ENCODE measurements at places on chromosomes 11 and 22. TPM values are rescaled to one million over a fixed set of nuclear protein-coding genes. Genes with fewer than 3 reads are reported as not detected.
A peak's percentile ranks its signal among the peaks of the same experiment; 100 is the strongest.

UPK3A gene
- total RNA-seq: not detected

DNA sequence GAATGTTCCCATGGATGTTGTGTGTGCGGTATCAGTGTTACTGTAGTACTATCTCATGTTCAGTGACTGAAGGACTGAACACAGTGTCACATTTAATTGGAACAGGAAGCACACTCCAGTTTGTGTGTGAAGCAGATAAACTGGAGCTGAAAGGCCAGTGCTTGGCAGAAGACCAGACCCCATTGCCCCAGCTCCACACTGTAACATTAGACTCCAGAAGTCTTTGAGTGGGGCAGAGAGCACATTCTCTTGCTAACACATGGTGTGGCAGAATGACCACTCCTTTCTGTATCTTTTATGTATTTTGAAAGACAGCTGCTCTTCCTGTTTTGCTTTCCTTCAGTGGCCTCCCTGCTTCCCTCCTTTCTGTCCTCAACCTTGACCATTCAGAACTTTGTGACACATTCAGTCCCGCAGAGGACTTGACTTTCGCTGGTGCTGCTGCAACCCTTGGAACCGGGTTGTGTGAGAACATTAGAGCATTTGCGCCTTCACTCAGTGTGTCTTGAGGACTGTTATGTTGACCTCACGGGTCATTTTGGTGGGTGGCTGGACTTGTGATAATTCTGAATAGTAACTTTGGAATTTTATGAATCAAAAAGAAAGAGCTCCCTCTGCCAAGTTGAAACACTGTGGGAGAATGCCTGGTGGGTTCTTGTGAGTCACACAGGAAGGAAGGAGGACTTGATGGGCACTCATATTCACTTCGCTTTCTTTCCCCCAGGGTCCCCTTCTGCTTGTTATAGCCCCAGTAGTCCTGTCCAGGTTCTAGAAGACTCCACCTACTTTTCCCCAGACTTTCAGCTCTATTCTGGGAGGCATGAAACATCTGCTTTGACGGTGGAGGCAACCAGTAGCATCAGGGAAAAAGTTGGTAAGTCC is 26.4 kb downstream of the AMOTL1 start:
- H3K36me3 ChIP-seq: peaks cover 4% of the 10 kb centered on the region
- H3K4me3 ChIP-seq: peak overlapping the region; percentile 84
- DNase-seq: peak; percentile 96
- no peaks in the 10 kb centered on the region for H3K27me3 ChIP-seq
- peaks cover 71% of the 10 kb centered on the region for H3K4me1 ChIP-seq

DNA sequence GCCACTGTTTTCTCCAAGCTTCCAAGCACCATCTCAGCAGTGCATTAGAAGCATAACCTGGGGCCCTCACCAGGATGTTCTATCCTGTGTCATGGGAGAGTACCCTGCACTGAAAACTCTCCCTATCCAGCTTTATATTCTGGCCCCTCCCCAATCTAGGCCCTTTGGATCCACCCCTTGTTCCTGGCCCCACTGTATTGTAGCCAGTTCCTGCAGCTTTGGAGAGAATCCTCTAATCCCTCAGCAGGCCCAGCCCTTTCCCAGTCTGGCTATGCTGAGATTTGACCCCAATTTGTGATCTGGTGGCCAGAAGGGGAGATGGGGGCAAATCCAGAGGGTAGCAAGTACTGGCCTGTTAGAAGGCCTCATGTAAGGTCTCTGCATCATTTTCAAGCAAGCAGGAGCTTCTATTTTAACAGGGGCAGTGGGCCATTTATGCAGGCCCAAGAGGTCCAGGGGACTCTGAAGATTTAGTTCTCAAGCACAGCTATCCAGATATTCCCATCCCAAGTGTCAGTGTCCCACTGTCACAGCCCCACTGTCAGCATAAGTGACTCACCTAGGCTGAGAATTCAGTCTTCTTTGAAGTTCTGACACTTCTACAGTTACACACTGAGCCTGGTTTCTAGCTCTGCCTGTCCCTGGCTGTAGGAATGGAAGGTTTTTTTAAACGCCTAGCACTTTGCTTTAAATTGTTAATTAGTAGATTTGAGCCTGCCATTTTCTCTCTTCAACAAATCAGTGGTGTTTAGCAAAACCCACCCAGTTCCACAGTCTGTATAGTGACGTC is 589.5 kb upstream of the CADM1 start:
- no peaks in the 10 kb centered on the region for H3K4me1 ChIP-seq
- H3K27ac ChIP-seq: no peak overlapping the region
- no peaks in the 10 kb centered on the region for H3K36me3 ChIP-seq
- DNase-seq: no peak
- H3K27me3 ChIP-seq: no peaks in the 10 kb centered on the region

GRCh38 chr11:122201106-122201505 is 85.1 kb upstream of the BLID start:
- H3K27ac ChIP-seq: peak overlapping the region; percentile 89
- peaks cover 3% of the 10 kb centered on the region for H3K36me3 ChIP-seq
- H3K4me3 ChIP-seq: peak overlapping the region; percentile 80
- no peak for DNase-seq

DNA sequence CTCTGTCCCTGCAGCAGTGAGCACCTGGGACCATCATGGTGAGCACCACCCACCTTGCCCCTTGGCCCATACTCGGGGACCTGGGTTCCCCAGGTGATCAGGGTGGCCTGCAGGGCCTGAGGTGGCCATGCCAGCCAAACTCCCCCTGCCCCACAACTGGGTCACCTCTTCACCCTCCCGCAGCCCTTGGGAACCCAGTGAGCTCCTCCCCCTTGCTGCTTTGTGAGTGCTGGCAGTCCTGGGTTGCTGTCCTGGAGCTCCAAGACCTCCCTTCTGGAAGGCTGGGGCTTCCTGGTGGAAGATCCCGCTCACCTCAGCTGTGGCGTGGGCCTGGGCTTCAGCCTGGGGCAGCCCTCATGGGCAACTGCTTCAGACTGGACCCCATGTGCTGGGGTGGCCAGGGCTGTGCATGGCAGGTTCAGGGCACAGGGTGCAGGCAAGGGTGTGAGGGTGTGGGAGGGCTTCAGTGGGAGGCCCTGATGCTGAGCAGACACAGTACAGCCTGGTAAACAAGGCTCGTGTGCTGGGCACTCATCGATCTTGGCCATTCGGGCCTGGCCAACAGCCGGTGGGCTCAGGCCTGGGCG is 57.6 kb downstream of the RTN4R start:
- peaks cover 14% of the 10 kb centered on the region for H3K4me1 ChIP-seq
- no peaks in the 10 kb centered on the region for H3K27me3 ChIP-seq
- no peak overlapping the region for H3K27ac ChIP-seq
- H3K4me3 ChIP-seq: no peak overlapping the region
- no peak for DNase-seq
- H3K36me3 ChIP-seq: no peaks in the 10 kb centered on the region

Measured in GM23248 (cell line).